Psoas muscle (tissue), 8 donors: ENCODE measurements at places on chromosomes 5 and 9. TPM values are rescaled to one million over a fixed set of nuclear protein-coding genes. Genes with fewer than 3 reads are reported as not detected.

Gene ECSCR
- 25.4 TPM for polyA plus RNA-seq

DNA sequence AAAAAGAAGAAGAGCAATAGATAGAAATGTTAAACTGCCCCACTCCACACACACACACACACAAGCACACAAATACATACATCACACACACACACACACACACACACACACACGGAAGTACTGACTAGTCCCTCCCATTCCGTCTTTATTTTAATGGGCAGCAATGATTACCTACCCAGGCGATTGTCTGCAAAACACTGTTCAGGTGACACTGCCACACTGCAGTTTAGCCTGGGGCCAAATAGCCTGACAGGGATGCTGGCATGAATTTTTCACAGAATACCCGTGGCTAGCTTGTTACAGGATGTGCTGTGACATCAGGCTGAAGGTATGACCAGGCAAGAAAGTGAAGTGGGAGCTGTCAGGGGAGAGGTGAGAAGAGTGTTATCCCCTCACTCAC lies 86.9 kb downstream of the FRMD3 start:
- DNase-seq, result no peak

GRCh38 chr9:106076711-106077110 lies 382.4 kb downstream of the TMEM38B start:
- DNase-seq, result no peak

GRCh38 chr5:61322738-61323725 lies 9.0 kb upstream of the ZSWIM6 start:
- no peak for DNase-seq

DNA sequence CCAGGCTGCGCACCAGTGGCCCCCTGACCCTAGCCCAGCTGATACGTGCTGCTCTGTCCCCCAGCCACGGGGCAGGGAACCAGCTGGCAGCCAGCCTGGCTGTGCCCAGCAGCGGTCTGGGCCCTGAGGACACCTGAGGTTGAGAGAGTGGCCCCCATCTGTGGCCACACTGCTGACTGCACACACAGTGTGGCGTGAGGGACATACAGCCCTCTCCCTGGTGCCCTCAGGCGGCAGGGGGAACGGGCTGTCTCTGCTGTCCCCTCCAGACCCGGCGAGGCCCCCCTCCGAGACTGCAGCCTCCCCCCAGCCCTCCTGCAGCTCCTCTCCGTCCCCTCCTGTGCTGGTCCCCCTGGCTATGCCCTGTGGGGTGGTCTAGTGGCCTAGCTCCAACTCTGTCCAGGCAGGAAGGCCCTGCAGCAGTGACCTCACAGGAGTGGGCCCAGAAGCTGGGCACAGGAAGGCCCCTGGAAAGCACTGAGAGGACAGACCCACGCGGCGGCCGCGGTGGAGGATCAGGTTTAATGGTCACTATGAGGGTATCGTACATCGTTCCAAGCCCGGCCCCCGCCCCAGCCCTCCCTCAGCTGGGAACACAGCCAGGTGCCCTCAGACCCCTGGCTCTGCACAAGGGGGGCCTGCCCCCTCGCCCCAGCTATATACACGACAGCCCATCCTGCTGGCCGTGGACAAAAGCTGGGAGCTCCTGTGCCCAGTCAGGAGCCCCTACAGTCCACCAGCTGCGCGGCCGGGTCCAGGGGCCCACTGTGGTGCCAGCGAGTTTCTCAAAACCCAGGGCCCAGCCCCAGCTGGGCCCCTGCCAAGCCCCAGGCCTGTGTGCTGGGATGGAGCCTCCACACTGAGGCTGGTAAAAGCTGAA lies 6.8 kb upstream of the ENTPD8 start:
- peak; percentile 50 for DNase-seq

DNA sequence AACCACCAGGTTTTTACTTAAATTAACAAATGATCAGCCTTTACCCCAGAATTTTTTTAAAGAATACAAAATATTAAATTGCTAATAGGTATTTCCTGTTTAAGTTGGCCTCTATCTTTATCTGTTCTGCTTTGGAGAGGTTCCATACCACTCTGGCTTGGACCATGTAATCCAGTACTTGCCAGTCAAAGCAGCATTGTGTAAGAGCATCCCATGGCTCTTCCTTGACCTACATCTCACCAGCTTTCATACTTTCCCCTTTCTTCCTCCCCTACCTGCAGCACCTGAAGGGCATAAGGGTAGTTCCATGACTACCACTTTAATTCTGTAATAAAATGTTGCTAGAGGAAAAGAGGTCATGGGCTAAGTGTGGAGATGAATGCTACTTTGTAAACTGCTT lies 140.8 kb upstream of the MTAP start:
- no peak for DNase-seq

Gene PDE6A
- 0.15 TPM for polyA plus RNA-seq

- peak; percentile 4 for DNase-seq
Measured at GRCh38 chr5:1037123-1037670, 28.6 kb downstream of the NKD2 start.

Gene QRFP
- polyA plus RNA-seq, result 0.03 TPM

Gene FOXD4L4
- polyA plus RNA-seq, result not detected

DNA sequence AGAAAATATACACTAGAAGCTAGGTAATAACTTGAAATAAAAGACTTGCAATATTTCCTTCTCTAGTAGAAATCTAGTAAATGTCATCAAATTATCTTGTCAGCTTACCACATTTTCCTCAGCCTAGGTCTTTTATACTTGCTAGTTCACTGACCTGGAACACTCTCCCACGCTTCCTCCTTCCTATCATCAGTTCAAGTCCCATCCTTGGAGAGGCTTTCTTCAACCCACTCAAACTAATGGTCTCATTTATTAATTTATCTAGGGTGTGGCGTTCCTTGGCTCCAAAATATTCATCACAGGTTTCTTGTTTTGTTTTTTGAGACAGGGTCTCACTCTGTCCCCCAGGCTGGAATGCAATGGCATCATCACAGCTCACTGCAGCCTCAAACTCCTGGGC lies 2.9 kb downstream of the FAM13B start:
- DNase-seq, result no peak

Gene ALDH1A1
- 7.0 TPM for polyA plus RNA-seq

Gene CCDC183
- polyA plus RNA-seq, result 0.03 TPM

Gene TNFSF15
- 0.03 TPM for polyA plus RNA-seq

DNA sequence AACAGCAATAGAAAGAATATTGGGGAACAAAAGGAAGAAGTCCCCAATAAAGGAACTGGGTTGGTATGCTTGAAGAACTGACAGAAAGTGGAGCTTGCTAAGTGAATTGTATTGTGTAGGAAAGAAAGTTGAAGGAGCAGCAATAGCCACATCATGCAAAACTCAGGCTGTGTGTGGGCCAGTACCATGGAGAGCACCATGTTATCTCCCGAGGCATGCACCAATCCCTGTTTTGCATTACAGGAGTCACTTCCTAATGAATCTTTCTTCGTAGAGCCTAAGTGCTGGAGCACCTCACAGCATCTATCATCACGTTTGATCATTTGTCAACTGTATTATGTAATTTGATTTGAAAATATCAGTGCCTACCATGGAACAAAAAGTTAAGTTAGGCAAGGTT lies 137.7 kb upstream of the NMUR2 start:
- no peak for DNase-seq

Gene CNTFR
- 64.4 TPM for polyA plus RNA-seq

Gene SHISAL2B
- polyA plus RNA-seq, result 0.06 TPM

GRCh38 chr9:3746296-3747275 lies 220.8 kb upstream of the RFX3 start:
- no peak for DNase-seq

DNA sequence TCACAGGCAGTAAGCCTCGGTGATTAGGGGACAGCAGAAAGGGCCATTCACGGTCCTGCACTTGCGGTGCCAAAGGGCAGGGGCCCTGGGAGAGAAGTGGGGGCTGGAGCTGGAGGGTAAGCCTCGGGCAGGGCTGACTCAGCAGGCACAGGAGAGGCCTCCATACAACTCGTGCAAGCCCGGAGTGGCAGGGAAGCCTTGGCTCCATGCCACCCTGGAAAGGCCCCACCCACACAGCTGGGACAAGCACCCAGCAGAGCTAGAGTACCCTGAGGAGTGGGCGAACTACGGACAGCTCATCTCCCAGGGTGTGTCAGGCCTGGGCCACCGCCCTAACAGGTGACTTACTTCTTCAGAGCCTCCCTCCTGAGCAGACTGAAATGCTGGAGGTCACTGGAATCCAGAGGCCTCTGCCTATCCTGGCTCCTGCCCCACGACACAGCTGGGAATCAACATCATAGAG lies 5.6 kb upstream of the CAMK2A start:
- peak; percentile 36 for DNase-seq

Gene HMMR
- 0.45 TPM for polyA plus RNA-seq

DNA sequence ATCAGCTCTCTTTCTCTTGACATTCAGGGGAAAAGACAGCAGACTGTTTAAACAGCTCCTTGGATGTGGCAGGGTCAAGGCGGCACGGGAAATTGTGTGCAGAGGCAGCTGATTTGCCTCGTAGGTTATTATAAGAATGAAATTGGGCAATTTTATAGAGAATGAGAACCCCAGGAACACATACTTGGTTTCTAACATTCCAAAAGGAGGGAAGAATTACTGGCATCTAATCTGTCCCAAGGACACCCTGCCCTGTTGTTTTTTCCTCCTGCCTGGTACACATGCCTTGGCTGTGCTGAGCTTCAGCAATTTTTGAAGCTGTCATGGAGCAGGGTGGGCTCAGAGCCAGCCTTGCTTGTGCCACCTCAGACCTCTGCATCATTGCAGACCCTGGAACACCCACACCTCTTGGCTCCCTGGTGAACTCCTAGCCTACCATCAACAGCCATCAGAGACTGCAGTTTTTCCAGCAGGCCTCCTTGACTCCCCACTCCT lies 143.6 kb downstream of the BOD1 start:
- DNase-seq, result peak; percentile 64

Gene NR5A1
- 0.04 TPM for polyA plus RNA-seq

Gene PCAT7
- polyA plus RNA-seq, result not detected

- peak; percentile 13 for DNase-seq
Measured at GRCh38 chr5:677131-678101, 15.7 kb downstream of the TPPP start.

Gene MARVELD2
- 0.09 TPM for polyA plus RNA-seq

DNA sequence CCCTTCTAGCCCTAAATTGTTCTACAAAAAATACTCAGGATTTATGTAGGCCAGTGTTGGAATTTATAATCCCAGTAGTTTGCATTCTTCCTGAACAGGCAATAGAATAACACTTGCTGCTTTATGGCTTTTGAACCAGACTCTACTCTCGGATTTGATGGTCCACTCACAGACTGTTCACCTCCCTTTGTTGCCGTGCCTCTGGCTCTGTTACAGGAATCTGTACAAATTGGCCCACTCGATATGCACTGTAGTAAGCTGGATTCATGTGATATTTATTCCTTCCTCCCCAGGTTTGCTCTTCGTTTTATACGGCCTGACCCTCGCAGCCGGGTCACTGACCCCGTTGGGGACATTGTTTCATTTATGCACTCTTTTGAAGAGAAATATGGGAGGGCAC lies 43.7 kb downstream of the FAF2 start:
- no peak for DNase-seq

GRCh38 chr5:77239126-77239741 lies 28.8 kb downstream of the PDE8B start:
- DNase-seq, result no peak

- no peak for DNase-seq
Measured at GRCh38 chr5:100142607-100143006, 392.6 kb upstream of the FAM174A start.

DNA sequence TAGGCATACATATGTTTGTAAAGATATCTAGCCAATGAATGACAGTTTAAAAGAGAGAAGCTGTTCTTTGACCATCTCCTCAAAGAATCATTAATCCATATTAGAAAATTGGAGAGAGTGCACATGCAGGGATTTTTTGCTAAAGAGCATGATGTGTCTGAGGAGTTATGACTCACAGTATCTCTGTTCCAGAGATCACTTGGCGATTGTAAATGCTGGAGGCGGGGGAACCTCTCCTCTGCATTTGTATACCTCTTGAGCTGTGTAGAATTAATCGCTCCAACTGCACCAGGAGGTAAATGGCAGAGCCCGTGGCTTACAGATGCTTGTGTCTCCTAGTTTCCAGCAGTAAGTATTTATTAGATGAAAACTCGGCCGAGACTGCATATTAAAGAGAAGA lies 3.6 kb upstream of the SPATA31D1 start:
- DNase-seq, result no peak

DNA sequence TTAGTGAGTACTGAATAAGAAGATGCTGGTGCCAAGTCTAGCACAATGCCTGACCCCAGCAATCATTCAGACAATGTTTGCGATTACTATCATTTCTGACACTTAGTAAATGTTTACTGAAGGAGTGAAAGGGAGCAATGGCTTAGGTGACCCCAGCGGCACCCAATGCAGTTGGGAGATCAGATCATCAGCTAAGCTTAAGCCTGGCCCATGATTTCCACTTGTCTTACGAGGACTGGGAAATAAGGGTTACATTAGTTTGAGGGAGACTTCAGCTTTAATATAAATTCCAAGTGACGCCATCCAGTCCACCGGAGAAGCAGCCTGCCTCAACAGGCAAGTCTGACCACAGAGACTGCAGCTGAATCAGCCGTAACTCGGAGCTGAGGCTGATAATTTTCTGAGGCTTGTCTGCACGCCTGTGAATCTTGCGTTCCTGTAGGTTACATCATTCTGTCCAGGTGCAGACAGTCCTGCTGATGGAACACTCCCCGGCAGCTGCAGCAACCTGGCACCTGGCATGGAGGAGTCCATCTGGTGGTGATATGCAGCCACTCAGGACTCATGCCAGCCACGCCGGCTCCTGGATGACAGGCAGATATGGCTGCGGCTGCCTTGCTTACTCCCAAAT lies 34.9 kb upstream of the FGF1 start:
- no peak for DNase-seq

DNA sequence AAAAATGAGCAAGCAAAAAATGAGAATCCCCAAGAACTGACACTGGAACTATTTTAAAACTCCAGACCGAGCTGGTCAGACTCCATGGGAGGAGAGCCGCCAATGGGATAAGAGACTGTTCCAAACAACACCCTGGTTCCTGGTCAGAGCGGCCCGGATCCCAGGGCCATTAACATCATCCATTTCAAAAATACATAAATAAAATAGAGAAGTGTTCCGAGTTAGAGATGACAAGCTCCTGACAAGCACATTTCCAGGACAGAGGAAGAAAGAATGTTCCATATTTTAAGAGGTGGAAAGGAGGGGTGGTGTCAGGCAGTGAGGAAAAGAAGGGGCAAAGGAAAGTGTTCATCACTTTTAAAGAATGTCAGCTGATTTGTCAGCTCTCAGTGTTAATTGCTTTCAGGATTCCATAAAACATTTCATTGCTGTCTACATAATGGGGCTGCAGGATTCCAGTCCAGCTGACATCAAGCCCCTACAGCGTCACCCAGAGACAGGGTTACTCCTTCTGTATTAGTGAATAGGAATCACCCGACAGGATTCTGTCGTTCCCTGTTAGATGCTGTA lies 202.5 kb upstream of the TRIM32 start:
- no peak for DNase-seq

- no peak for DNase-seq
Measured at GRCh38 chr9:272251-273213, 57.9 kb downstream of the DOCK8 start.

DNA sequence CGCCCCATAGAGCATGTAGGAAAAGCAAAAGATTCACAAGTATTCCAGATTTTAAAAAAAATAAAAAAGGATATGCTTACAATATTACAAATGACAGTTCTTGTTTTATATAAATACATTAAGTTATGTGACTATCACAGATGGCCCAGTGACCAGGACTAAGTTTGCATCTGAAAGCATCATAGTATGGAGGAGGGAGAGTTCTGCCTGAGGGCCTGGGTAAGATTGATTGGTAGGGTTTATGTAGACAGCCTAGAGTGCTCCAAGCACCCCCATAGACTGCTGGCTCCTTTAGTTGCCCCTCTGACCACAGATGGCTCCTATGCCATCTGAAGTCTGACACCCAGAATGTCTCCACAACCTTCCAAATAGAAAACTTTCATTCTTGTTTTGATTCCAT lies 48.0 kb upstream of the ADAMTS16 start:
- DNase-seq, result no peak

GRCh38 chr5:40736103-40736875 lies 19.5 kb downstream of the TTC33 start:
- DNase-seq, result no peak
